ENCODE measurements at places on chromosomes 7 and 10. TPM values are rescaled to one million over a fixed set of nuclear protein-coding genes. Genes with fewer than 3 reads are reported as not detected.

C7orf57 gene
- total RNA-seq, result not detected

HTR7 gene
- 0.26 TPM for total RNA-seq

DNA sequence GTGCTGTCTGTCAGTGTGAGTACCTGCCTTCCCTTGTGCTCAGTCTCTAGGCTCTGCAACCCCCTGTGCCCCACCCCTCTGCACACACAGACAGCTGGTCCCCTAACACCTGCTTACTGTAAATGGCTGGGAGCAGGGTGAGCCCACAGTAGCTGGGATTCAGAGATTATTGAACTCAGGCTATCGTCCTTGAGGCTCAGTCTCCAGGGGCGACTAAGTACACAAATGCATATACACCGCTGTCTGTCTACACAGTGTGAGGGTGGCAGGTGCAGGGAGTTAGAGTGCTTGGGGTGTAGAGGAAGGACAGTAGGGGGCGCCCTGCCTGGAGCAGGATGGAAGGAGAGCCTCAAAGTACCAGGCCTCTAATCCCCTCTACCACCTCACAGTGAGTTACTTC, 12.9 kb downstream of the UPP1 start:
- H3K36me3 ChIP-seq, result peaks cover 46% of the 10 kb centered on the region
- H3K27me3 ChIP-seq, result no peaks in the 10 kb centered on the region
- H3K4me1 ChIP-seq, result peaks cover 9% of the 10 kb centered on the region

GRCh38 chr7:80185571-80185970, 50.9 kb downstream of the GNAI1 start:
- peaks cover 3% of the 10 kb centered on the region for H3K36me3 ChIP-seq
- no peaks in the 10 kb centered on the region for H3K27me3 ChIP-seq
- no peak overlapping the region for H3K4me3 ChIP-seq
- H3K4me1 ChIP-seq, result peaks cover 36% of the 10 kb centered on the region
- DNase-seq, result no peak
- H3K27ac ChIP-seq, result no peak overlapping the region

DNA sequence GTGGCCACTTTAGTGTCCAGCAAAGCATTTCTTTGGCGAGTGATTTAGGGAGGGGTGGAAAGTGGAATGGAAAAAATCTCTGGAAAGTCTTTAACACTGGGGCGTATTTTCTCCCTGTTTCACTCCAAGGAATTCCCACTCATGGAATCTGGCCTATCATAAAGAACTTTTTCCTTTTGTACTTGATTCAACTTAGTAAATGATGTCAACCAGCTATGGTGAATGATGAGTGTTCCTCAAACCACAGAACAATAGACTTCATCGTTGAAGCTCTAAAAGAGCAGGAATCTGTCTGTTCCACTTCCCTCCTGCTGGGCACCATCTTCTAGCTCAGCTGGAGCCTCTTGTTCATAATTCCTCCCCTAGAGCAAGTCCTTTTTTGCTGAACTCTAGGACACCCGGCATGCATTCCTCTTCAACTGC, 66.5 kb downstream of the EPDR1 start:
- H3K4me3 ChIP-seq, result no peak overlapping the region
- no peak for DNase-seq
- peaks cover 19% of the 10 kb centered on the region for H3K27me3 ChIP-seq
- peak overlapping the region; percentile 5 for H3K27ac ChIP-seq
- H3K4me1 ChIP-seq, result peaks cover 21% of the 10 kb centered on the region

- no peaks in the 10 kb centered on the region for H3K4me1 ChIP-seq
- no peak overlapping the region for H3K27ac ChIP-seq
- no peaks in the 10 kb centered on the region for H3K27me3 ChIP-seq
- H3K36me3 ChIP-seq, result no peaks in the 10 kb centered on the region
- no peak for DNase-seq
These were observed 7.7 kb downstream of the DGKB start for GRCh38 chr7:14894826-14895225.

- H3K4me3 ChIP-seq, result no peak overlapping the region
- H3K36me3 ChIP-seq, result peaks cover 12% of the 10 kb centered on the region
- H3K27me3 ChIP-seq, result no peaks in the 10 kb centered on the region
These were observed 44.4 kb downstream of the IFIT5 start for GRCh38 chr10:89458784-89459183.

DNA sequence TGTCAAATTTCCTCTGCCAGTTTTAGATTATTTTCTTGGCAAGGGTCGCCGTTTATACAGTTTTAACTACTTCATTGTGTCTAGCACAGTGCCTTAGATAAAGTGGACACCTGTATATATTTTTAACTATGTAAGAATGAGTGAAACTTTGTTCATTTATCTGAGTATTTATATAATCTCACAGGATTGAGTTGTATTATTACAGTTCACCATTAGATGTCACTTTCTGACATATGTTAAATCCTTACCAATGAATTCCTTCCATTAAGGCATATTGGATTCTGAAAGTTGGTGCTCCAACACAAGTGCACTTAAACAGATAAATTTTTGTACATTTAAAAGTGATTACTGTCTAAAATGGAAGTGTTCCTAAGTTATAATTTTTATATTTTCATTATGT, 43.0 kb downstream of the ZMYND11 start:
- no peak for DNase-seq
- H3K27me3 ChIP-seq, result no peaks in the 10 kb centered on the region
- H3K4me3 ChIP-seq, result no peak overlapping the region
- H3K27ac ChIP-seq, result no peak overlapping the region

GRCh38 chr10:111481261-111481826, 404.5 kb downstream of the ADRA2A start:
- DNase-seq, result no peak
- no peak overlapping the region for H3K4me3 ChIP-seq
- H3K4me1 ChIP-seq, result no peaks in the 10 kb centered on the region
- no peaks in the 10 kb centered on the region for H3K36me3 ChIP-seq

- peaks cover 7% of the 10 kb centered on the region for H3K36me3 ChIP-seq
- no peaks in the 10 kb centered on the region for H3K27me3 ChIP-seq
- no peak overlapping the region for H3K4me3 ChIP-seq
These were observed 57.8 kb downstream of the COA1 start for GRCh38 chr7:43671521-43671920.

GNAI1 gene
- total RNA-seq, result 44.4 TPM

DNA sequence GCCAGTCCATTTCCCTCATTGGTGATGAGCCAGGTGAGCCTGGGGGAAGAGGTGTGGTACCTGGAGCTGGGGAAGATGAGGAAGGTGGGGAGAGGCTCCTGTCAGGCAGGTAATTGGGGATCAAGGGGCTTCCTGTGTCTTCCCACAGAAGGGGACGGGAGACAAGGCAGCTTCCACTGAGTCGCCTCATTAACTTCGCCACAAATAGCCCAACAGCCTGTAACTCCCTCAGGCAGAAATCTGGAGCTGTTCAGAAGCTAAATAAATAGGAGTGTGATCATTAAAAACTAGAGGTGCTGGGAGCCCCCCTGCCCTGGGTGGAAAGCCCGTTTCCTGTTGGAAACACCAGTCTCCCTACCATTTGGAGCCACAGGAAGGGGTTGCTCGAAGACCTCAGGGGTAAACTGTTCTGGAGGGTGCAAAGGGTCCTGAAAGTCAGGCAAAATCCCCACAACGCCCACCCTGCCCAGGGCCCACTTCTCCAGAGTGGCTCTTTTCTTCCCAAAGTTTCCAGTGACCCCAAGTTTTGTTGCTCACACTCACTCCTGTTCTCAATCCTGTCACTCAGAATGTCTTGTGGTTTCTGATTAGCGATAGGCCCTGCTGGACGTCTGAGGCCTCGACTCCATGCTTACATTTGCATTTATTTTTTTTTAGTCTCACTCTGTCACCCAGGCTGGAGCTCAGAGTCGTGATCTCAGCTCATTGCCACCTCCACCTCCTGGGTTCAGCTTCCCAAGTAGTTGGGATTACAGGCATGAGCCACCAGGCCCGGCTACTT, 25.7 kb downstream of the UNC5B start:
- H3K4me3 ChIP-seq, result no peak overlapping the region
- no peak overlapping the region for H3K27ac ChIP-seq
- no peak for DNase-seq
- no peaks in the 10 kb centered on the region for H3K27me3 ChIP-seq
- no peaks in the 10 kb centered on the region for H3K36me3 ChIP-seq

PRSS1 gene
- total RNA-seq, result not detected

FGFR2 gene
- total RNA-seq, result 8.0 TPM

- H3K27ac ChIP-seq, result no peak overlapping the region
- H3K36me3 ChIP-seq, result peaks cover 22% of the 10 kb centered on the region
- no peaks in the 10 kb centered on the region for H3K27me3 ChIP-seq
- DNase-seq, result no peak
- peaks cover 31% of the 10 kb centered on the region for H3K4me1 ChIP-seq
These were observed 182.5 kb downstream of the KMT2E start for GRCh38 chr7:105196473-105196872.

- H3K4me1 ChIP-seq, result peaks cover 27% of the 10 kb centered on the region
- no peak for DNase-seq
- H3K36me3 ChIP-seq, result no peaks in the 10 kb centered on the region
- peaks cover 5% of the 10 kb centered on the region for H3K27me3 ChIP-seq
These were observed 587.2 kb downstream of the SORCS1 start for GRCh38 chr10:106577266-106577665.

- H3K27me3 ChIP-seq, result no peaks in the 10 kb centered on the region
- H3K4me3 ChIP-seq, result no peak overlapping the region
- H3K4me1 ChIP-seq, result no peaks in the 10 kb centered on the region
- no peak overlapping the region for H3K27ac ChIP-seq
- H3K36me3 ChIP-seq, result no peaks in the 10 kb centered on the region
These were observed 316.9 kb upstream of the PLXDC2 start for GRCh38 chr10:19499291-19499770.

GIMAP2 gene
- total RNA-seq, result not detected

DNA sequence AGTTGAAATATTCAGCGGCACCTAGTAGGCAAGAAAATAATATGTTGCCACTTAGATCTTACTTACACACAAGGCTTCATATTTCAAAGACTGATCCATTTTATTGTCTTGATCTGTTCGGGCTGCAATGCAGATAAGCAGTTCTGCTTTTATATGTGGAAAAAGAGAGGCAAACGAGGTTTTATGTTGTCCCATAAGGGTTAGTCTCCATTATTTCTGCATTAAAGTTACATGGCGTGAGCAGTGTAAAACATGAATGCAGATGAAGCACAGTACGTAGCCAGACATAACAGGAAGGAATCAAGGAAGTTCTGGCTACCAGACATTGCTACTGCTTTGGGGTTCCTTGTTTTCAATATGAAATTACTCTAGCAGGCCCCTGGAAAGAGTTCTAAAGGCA, 224.8 kb downstream of the BBS9 start:
- H3K36me3 ChIP-seq, result peaks cover 2% of the 10 kb centered on the region
- peaks cover 3% of the 10 kb centered on the region for H3K4me1 ChIP-seq
- H3K4me3 ChIP-seq, result no peak overlapping the region
- no peaks in the 10 kb centered on the region for H3K27me3 ChIP-seq
- DNase-seq, result no peak

GRCh38 chr10:6114805-6115341, 26.0 kb downstream of the RBM17 start:
- no peak for DNase-seq
- H3K36me3 ChIP-seq, result peaks cover 50% of the 10 kb centered on the region
- no peaks in the 10 kb centered on the region for H3K27me3 ChIP-seq
- H3K4me3 ChIP-seq, result no peak overlapping the region

- H3K4me1 ChIP-seq, result peaks cover 26% of the 10 kb centered on the region
- H3K4me3 ChIP-seq, result no peak overlapping the region
- peak overlapping the region; percentile 63 for H3K27ac ChIP-seq
These were observed 110.7 kb downstream of the AKR1D1 start for GRCh38 chr7:138186951-138187351.

GRCh38 chr7:45414226-45414625, 159.9 kb upstream of the ADCY1 start:
- H3K27ac ChIP-seq, result no peak overlapping the region
- no peaks in the 10 kb centered on the region for H3K4me1 ChIP-seq
- peaks cover 14% of the 10 kb centered on the region for H3K27me3 ChIP-seq
- H3K4me3 ChIP-seq, result no peak overlapping the region
- no peaks in the 10 kb centered on the region for H3K36me3 ChIP-seq
- DNase-seq, result no peak

DNA sequence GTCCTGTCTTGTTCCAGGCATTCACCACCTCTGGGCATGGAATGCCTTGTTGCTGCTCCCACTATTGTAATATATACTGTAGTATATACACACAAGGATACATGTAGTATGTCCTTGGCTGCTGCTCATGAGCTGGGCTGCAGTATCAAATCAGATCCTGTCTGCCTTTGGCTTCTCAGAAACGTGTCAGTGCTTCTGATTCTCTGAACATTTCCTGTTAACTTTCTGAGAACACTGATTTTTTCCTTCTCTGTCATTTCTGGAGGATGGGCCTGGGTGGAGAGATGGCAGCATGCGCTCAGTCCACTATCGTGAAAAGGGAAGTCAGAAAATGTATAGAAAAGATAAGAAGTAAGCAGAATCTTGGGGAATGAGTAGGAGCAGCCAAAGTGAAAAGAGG, 12.2 kb downstream of the SFTPA2 start:
- H3K4me1 ChIP-seq, result no peaks in the 10 kb centered on the region
- no peaks in the 10 kb centered on the region for H3K36me3 ChIP-seq
- H3K4me3 ChIP-seq, result no peak overlapping the region
- H3K27ac ChIP-seq, result no peak overlapping the region
- peaks cover 66% of the 10 kb centered on the region for H3K27me3 ChIP-seq

DNA sequence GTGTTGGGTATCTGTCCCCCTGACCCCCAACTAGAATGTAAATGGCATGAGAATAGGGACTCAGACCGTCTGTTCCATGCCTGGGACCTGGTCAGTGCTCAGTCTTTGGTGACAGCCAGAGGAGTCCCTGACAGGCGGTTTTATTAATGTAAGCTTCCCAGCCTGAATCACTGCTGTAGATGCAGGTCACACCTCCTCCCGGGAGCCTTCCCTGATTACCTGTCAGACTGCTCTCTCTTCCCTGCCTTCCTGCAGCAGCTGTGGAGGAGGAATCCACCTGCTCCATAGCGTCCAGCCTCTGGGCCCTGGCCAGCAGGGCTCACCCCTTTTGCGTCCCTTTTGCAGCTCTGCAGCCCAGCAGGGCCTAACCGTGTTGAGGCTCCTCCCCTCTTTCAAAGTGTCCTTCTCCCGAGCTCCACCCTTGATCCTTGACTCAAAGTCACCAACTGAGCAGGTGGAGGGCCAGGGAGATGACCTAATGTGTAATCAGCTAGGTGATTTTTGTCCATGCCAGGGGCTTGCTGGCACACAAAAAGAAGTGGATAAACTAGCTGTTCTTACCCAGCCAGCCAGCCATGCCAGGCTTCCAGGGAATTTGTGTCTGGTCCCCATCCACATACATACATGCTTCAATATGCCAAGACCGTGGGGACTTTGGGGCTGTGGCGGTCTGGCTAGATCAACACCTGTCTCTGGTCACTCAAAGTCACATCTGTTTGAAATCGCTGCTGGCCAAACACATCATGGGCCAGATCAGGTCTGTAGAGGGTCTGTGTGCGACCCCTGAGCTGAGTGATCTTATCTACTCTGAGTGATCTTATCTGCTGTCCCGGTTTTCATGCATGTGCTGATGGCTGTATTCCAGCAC, 195.1 kb downstream of the CCDC3 start:
- H3K27ac ChIP-seq, result no peak overlapping the region
- H3K4me1 ChIP-seq, result peaks cover 9% of the 10 kb centered on the region
- DNase-seq, result no peak
- no peak overlapping the region for H3K4me3 ChIP-seq
- no peaks in the 10 kb centered on the region for H3K27me3 ChIP-seq

PNLIP gene
- not detected for total RNA-seq

SLC26A3 gene
- not detected for total RNA-seq
